ENCODE measurements at places on chromosomes 2 and 18.

GRCh38 chr2:61023670-61024069 lies 5.6 kb upstream of the PUS10 start:
- DNase-seq = no peak

- DNase-seq = no peak
Observed at GRCh38 chr18:78871618-78872017, 108.0 kb upstream of the SALL3 start.

GRCh38 chr2:231640241-231640640 lies 47.6 kb downstream of the TEX44 start:
- DNase-seq = no peak

GRCh38 chr2:96090196-96090926 lies 26.0 kb downstream of the ADRA2B start:
- DNase-seq = no peak

DNA sequence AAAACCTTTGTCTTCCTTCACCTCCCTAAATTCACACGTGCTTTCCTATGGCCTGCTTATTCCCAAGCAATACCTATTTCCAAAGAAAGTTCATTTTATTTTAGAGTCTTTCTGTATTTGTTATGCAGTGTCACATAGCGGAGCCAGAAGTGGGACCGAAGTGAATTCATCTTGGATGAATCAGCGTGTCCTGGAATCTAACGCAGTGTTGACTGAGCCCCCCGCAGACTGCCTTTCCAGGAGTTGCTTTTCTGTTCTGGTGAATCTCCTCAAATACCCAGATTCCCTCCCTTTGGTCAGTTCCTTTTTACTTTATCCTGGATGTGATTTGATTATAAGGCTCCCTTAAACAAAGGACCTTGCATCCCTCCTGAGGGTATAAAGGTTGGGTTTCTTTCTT lies 10.8 kb downstream of the ALPP start:
- DNase-seq = no peak

- no peak for DNase-seq
Observed at GRCh38 chr18:11946756-11947155, 34.6 kb upstream of the IMPA2 start.

DNA sequence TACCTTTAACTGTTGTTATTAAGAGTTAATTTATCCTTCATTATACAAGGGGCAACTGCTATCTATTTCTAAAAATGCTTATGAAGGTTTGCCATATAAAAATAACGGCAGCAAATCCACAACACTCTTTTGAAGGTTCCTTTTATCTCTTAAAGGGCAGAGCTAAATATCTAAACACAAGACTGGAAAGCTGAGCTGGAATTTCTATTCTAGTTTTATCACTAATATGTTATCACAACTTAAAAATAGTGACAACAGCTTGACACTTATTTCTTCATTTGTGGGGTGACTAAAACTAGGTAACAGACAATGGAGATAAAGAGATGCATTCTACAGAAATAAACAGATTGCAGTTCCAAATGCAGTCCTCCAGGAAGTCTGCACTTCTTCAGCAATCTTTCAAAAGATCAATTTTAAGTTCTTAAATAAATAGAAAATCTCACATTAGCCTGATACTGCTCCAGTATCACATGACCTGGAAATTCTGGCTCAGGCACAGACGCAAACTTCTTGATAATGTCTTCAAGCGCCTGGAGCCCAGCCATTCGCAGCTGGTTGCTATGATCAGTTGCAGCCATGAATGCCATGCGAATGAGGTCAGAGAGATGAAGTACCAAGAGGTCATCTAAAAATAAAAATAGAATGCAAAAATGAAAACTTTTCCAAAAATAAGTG lies 54.0 kb upstream of the STRN start:
- no peak for DNase-seq

GRCh38 chr18:26649193-26649543 lies 100.8 kb upstream of the KCTD1 start:
- DNase-seq = no peak

DNA sequence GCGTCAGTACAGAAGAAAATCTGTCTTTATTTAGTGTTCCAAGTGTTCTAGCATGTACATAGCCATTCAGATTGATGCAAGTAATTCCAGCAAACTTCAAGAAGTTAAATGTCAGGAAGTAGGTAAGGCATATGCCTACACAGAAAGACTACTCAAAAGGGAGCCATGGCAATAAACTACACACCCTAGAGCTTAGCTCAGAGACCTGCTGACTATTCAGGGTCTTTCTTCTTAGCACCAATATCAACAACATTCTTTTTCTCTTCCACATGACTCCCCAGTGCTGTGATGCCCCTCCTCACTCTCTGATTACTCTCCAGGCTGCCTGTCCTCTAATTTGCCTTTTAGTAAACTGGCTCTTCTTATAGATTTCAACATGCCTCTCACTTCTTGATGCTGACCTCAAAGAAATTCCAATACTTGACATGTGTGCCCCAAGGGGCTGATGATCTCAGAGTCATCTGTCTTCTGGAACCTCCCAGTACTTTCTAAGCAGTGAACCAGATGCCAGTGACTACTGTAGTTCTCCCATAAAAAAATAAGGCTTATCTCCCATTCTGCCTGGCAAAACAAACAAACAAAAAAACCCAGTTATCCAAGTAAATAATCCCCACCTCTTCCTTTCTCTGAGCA lies 909.2 kb upstream of the FANCL start:
- no peak for DNase-seq

DNA sequence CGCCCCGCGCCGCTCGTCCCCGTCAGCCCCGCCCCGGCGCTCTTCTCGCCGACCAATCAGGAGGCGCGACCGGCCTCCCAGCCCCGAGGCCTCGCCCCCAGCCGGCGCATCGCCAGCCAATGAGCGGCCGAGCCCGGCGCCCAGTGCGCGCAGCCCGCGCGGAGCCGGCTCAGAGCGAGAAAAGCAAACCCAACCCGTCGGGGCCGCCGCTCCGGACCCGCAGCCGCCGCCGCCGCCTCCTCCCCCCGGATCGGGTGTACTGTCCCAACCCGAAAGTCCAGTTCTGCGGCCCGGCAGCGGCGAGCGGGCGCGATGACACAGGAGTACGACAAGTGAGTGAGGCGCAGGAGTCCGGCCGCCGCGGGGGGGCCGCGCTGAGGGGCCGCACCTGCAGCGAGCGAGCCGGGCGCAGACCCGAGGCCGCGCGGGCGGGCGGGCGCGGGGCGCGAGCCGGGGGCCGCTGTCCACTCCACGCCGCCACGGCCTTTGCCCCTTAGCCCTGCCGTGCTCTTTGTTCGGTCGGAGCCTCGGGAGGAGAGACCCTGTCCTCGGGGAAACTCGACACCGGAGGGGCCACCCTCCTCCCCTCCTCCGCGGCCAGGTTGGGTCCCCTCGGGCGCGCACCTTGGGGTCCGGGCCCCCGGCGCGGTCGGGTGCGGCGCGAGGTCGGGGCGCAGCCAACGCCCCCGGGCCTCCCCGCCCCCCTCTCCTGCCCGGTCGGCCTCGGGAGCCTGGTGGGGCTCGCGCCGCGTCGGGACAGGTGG lies at the start of gene GRHL1:
Gene GRHL1 (plus strand): TSS at position 172 of the 764 bp plus-strand sequence. CDS start 141 bp downstream, at position 313.
- peak; percentile 85 for DNase-seq

DNA sequence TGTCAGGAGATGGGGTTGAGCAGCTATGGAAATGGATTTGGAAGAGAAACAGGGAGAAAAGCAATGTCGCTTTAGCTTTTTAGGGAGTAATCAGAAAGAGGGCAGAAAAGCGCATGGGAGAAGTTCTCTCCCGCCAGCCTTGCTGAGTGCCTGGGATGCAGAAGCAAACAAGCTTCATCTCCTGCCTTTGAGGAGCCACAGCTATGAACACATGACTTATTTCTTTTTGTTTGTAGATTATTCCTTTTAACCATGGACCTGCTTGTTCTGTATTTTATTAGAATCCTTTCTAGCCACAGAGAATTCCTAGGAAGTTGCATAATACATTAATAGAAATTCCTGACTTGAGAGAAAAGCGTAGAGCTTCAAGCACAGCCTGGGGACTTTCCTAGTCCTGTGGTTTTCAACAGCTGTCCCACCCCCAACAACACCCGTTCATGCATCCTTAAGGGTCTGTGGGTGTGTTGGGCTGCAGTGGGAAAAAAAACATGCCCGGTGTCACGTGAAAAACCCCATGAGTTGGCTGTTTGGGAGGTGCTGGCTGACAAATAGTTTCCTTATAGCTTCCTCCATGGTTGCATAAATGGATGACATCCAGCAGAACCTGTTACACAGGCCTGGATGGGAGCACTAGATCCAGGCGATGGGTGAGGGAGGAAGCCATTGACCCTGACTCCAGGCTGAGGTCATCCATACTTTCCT lies 14.9 kb downstream of the SLC9A4 start:
- DNase-seq = no peak

DNA sequence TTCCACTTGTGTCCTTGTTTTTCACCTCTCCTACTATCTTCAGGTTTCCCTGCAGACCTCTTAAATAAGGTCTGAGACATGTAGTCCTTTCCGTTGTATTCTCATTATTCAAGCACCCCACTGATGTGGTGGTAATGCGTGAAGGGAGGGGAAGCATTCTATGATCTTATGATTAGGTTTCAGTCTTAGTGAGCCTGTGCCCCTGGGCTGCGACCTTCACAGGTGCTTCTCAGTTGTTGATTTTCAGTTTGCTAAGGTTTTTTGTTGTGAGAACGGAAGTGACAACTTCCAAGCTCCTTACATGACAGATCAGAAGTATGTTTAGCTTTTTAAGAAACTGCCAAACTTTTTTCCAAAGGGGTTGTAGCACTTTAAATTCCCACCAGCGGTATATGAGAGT lies 41.3 kb downstream of the VPS54 start:
- DNase-seq = no peak

GRCh38 chr2:106701203-106702022 lies 184.6 kb downstream of the ST6GAL2 start:
- no peak for DNase-seq

- no peak for DNase-seq
Observed at GRCh38 chr2:70596739-70597138, 43.1 kb upstream of the TGFA start.

DNA sequence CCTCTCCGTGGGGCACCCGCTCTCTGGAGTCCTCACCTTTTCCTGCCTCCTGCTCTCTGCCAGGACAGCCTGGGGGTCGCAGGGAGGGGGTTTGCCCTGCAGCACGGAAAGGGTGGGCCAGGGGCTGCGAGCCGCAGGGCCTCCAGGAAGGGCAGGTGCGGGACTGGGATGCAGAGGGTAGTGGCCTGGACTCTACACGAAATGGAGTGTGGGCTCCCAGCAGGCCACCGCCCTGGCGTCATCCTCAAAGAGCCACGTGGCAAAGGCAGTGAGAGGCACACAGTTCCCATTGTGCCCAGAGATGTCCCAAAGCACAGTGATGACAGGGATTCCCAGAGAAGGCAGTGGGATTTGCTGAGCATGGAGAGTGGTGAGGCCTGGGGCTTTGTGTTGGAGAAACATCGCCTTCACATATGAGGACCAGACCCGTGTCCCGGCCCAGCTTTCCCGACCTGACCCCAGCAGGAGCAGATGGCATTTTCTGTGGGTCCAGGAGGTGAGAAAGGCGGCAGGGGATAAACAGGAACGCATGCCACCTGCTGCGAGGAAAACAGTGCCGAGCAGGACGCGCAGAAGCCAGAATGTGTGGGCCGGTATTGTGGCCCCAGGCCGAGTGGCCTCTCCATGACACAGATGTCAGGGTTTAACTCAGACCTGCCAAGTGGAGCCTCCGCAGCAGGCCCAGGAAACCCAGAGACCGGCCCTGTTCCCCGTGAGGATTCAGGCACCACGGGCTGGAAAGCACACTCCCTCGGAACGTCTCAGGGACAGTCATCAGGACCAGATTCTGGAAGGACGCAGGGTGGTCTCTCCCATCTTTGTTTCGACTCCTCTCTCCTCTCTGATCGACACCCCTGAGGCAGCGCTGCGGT lies 855.5 kb upstream of the SALL3 start:
- no peak for DNase-seq

DNA sequence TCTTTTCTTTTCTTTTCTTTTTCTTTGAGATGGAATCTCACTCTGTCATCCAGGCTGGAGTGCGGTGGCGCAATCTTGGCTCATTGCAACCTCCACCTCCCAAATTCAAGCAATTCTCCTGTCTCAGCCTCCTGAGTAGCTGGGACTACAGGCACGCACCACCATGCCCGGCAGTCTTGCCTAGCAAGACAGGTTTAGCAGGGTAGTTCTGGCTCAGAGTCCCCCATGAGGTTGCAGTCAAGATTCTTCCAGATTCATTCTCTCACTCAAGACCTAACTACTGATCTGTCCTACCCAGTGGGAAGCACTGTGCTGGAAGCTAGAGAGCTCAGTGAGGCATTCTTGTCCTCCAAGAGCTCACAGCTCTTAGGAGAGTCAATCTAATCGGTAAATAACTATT lies 17.6 kb upstream of the ZAP70 start:
- DNase-seq = no peak

GRCh38 chr2:101241158-101241557 lies 11.5 kb upstream of the CNOT11 start:
- no peak for DNase-seq

DNA sequence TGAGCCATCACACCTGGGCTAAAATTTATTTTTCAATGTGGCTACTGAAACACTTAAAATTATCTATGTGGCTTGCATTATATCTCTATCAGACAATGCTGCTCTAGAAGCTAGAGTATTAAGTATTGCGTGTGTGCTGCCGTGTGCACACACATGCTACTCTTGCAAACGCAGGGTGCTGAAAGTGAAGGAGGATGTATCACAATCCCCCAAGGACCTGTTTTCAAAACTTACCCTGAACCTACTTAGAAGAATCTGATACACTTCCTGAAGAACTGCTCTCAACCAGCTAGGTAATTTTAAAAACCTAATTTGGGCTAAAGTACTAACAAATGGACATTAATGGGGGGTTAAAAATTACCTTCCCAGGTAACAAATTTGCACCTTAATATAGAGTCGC lies 66.5 kb downstream of the EPHA4 start:
- no peak for DNase-seq
